ENCODE measurements at places on chromosomes 11 and 22.

DNA sequence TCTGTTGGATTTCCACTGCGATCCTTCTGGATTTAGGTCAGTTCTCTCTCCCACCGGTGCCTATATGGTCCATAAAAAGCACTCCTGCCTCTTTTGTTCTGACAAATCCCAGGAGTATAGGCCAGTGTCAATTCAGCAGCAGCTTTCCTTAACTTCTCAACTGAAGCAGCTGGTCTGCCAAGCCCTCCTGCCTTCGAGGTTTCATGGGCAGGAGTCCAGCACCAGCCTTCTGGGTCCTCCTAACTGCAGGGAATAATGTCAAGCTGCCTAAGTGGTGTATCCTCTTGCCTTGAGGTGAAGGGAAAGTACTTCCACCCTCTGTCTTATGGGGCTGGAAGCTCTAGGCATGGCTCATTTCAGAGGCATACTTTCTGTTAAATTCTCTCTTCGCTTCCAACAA, 149.4 kb upstream of the NCAM1 start:
- peak; percentile 55 for DNase-seq

DNA sequence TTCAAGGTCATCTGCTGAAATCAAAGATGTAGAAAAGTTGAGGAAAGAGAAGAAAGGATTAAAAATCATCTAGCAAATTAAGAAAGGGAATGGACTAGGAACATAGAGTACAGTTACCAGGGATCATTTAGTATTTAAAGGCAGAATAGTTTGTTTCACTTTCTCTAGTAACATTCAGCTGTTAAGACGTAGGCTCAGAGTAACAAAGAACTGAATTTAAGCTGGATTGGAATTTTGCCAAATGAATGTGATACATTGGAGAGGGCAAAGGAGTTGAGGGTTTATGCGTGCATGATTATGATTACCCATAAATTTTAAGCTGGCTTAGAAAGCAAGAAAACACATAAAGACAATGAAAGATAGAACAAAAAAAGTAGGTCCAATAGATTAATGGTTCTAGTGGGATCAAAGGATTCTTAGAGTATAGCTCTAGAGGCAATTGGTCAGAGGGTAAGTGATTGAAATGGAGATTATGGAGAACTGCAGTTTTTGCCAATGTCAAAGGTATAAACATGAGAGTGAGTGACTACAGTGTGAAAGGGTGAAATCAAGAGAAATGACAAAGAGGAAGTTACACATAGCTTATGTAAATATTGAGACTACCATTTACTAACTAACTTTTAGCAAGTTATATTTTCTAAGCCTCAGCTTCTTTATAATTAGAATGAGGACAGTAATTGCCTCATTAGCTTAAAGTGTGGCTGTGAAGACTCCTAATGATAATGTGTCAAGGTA, 190.0 kb downstream of the GRIA4 start:
- DNase-seq, result no peak

- DNase-seq, result no peak
Observed at GRCh38 chr22:39238966-39239505, 5.7 kb downstream of the PDGFB start.

DNA sequence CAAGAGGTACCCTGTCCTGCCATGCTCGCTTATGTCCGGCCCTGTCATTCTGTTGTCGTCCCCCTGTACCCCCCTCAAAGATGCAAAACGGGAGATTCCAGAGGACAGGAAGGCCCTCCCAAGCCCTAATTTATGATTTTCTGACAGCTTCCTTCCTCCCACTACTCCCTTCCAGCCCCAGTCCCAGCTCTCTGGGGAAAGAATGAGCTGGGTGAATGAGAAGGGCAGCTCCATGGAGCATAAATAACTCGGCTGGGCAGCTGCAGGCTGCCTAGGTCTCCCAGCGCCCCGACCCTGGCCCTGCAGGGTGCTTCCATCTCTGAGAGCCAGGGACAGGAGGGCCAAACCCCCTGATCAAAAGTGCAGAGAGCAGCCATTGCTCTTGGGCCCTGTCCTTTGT, 3.9 kb upstream of the EMID1 start:
- DNase-seq, result no peak

GRCh38 chr11:128301756-128302155, 285.6 kb downstream of the ETS1 start:
- no peak for DNase-seq

- peak; percentile 78 for DNase-seq
Observed at GRCh38 chr11:96306933-96307775, 35.8 kb downstream of the MAML2 start.

DNA sequence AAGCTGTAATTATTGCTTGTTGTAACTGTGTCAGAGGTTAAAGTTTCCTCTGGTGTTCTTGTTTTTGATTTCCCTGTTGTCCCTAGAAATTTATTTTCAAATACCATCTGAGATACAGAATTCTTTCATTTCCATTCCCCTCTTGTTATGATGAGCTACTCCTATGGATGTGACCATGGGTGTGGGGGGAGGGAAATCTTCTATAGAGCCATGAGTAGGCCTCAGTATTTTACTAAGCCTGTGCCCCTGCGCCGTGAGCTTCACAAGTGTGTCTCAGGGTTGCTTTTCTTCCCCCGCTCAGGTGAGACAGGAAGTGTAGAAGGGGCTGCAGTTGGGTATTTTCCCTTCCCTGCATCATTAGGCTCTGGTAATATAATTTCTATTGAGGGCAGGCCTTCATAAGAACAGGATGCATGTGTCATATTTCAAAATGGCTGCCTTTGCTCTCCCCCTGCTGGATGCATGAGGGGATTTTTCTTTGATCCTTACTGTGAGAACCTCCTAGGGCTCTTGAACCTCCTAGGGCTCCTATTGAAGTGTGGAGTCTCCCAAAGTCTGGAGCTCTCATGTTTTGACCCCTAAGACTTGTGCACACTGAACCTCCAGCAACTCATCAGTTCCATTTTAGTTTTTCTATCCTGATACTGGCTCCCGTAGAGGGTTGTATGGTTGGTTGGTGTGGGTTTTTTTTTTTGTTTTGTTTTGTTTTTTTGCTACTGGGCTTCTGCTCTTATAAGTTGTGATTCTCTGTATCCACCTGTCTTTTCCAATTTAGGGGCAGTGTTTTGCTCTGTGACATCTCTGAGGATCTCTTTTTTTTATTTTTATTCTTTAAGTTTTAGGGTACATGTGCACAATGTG, 658.2 kb downstream of the NTM start:
- peak; percentile 73 for DNase-seq

GRCh38 chr22:48700566-48701295, 1126.9 kb downstream of the BRD1 start:
- DNase-seq, result no peak

DNA sequence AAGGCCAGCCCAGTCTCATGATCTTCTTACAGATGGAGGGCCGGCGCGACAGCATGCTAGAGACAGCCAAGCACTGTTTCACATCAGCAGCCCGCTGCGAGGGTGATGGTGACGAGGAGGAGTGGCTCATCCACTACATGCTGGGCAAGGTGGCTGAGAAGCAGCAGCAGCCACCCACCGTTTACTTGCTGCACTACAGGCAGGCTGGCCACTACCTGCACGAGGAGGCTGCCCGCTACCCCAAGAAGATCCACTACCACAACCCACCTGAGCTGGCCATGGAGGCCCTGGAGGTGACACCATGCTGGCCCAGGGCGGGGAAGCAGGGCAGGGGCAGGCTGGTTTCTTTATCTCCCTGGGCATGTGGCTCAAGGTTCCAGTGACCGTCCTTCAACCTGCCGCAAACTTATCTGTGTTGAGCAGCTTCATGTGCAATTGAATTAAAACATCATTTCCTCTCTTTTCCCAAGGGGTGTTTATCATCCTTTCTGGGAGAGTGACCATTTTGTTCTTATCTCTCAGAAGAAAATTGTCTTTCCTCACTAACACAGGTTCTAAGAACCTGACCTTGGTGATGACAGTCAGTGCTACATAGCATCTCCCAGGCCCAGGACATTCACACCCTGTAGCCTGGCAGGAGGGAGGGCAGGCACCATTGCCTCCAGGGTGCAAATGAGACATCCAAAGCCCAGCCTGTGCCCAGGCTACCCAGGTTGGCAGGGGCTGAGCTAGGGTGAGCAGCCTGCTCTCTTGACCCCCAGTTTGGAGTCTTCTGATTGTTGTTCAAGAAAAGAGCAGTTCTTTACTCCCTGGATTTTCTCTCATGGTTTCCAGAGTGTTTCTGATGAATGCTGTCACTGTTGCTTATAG, 80.7 kb downstream of the CABIN1 start:
- DNase-seq, result no peak

DNA sequence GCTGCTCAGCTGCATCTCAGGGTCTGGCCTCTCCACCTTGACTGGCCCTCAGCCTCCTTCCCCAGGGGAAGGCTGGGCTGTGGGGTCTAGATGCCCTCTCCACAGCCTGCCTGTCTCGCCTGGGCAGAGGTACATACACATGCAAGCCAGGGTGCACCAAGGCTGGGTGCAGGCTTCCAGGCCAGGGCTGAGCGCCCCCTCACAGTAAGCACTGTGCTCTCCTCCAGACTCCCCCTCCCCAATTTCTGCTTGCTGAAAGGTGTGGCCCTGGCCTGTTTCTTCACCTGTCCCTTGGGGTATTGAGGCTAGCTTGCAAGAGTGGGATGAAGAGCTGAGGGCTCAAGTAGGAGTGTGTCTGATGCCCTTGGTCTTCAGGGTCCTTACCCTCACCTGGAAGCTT, 22.5 kb downstream of the RELT start:
- DNase-seq, result no peak

GRCh38 chr11:59097113-59097708, 9.8 kb upstream of the FAM111B start:
- peak; percentile 2 for DNase-seq

DNA sequence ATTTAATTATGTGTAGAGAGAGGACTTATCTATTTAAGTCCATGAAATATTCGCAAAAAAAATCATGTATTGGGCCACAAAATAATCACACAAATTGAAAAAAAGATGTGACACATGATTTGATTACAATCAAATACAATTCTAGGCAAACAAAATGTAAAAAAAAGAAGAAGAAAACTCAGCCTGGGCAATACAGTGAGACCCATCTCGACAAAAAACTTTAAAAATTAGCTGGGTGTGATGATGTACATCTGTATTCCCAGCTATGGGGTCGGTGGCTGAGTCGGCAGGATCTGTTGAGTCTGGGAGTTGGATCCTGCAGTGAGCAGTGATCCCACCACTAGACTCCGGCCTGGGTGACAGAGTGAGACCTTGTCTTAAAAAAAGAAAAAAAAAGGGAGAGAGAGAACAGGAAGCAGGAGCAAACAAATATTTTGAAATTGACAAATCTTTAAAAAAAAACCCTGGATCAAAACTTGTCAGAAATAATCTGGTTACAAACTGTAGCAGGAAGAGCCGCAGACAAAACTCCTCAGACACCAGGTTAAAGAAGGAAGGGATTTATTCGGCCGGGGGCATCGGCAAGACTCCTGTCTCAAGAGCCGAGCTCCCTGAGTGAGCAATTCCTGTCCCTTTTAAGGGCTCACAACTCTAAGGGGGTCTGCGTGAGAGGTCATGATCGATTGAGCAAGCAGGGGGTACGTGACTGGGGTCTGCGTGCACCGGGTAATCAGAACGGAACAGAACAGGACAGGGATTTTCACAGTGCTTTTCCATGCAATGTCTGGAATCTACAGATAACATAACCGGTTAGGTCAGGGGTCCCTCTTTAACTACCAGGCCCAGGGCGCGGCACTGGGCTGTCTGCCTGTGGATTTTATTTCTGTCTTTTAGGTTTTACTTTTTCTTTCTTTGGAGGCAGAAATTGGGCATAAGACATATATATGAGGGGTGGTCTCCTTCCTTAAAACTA, 3.3 kb upstream of the TYMP start:
- DNase-seq, result no peak

GRCh38 chr22:17348464-17349103, 20.7 kb upstream of the CECR2 start:
- no peak for DNase-seq

DNA sequence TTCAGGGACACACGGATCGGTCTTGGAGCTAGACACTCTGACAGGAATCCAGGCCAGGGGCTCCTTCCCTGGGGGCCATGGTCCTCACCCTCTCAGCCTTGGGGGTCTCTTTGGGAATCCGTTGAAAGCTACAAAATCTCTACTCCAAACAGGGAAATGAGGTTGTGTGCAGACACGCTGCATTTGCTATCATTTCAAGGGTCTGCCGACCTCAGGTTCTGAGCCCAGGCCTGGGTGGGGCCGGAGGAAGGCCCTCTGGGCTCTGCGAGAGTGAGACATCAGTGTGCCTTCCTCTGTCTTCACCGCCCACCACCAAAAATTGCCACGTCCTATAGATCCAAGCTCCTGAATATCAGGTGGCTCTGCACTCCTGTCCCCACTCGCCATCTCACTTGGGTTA, 74.4 kb upstream of the FGF3 start:
- DNase-seq, result no peak

GRCh38 chr22:37310075-37310606, 27.8 kb downstream of the CYTH4 start:
- no peak for DNase-seq

DNA sequence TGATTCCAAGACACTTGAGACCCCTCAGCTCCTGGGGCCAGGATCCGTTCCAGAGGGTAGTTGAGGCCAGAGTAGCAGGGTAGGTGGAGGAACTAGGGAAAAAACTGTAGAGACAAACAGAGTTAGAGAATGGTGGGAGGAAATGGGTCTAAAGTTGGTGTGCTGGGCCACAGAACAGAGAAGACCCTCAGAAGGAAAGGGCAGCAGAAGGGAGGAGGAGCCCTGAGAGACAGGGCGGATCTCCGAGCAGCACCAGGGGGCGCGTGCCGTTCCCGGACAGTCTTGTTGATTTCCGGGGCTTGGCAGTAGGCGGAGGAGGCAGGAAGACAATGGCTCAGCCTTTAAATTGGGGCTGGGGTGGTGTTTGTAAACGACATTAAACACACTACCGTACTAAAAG, 2.4 kb upstream of the CECR2 start:
- DNase-seq, result no peak

- DNase-seq, result no peak
Observed at GRCh38 chr22:28030473-28030872, 111.4 kb upstream of the PITPNB start.

- no peak for DNase-seq
Observed at GRCh38 chr11:108826136-108826535, 161.3 kb downstream of the DDX10 start.

DNA sequence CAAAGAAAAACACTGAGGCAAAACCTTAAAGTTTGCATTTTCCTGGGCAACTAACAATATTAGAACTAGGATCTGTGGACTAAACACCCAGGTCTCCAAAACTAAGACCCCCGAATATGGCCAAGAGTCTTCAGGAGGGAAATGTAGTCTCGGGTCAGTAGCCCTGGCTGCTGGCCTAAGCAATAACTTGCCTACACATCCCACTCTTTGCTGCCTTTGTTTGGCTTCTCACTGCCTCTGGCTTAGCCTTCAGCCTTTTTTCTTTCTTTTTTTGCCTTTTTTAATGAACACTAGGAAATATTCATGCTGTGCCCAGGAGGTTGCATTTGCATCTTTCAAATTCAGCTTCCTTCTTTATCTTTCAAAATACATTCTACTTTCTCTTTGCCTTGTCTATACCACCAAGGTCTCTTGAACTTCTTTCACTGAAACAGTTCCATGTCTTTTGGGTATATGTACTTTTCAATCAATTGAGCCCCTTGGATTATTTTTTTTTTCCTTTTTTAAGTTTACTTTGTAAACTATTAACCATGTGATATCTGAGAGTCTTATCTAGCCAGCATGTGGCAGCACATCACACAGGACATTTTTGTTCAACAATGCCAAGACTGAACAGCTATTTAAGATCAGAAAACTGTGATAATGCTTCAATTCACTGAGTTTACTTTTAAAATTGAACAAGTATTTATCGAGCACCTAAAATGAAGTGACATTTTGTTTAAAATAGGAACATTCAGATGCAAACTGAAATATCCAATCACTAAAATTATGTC, 165.0 kb upstream of the TRPC6 start:
- no peak for DNase-seq

All from NCI-H1092 (cell line).